Esophagus mucosa (tissue), 1 donor: ENCODE measurements at places on chromosomes 4 and X.

DNA sequence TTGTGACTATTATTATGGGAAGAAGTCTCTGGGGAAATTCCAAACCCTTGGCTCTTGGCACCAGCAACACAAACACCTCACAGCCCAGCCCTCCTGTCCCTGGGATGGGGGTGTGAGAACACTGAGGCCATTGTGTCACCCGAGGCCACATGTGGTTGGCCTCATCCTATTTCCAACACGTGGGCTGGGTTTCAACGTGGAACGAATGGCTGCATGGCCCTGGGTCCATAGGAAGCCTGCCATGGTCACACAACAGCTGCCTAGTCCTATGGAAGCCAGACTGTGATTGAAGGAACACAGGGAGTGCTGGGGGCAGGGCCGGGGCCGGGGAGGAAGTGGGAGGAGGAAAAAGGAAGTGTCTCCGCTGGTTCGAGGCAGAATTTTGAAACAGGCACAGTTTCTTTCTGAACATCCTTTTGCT lies 10.0 kb downstream of the CLCN4 start:
- no peak for ATAC-seq

- peak; percentile 91 for ATAC-seq
Measured at GRCh38 chr4:86957215-86957614, 22.4 kb downstream of the AFF1 start.

DNA sequence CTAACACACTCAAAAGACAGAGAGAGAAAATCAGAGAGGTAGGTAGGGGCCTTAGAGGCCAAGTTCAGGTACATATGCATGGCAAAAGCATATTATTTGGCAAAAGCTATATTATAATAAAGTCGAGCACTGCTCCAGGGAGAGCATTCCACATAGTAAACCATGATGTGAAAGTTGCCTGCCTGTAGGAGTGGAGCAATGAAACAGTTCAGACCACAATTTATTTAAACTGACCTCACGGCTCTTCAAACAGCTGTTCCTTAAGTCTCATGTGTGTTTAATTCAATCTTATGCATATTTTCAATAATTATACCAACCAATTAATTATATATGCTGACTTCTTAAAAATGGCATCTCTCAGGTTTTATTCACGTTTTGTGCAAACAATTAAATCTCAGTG lies 3.3 kb downstream of the RFC1 start:
- no peak for ATAC-seq

DNA sequence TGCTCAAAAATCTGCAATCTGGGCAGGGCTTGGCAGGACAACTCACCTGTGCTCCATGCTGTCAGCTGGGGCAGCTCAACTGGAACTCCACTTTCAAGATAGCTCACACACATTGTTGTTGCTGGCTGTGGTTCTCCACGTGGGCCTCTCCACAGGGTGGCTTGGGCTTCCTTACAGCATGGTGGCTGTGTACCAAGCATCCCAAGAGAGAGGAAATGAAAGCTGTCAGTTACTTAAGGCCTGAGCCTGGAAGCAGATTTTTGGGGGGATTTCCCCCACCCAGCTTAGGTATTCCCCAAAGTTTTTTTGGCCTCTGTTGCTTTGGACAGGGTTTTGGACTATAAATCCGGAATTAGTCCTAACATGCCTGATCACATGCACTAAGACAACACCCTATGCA lies 81.0 kb downstream of the BCOR start:
- no peak for ATAC-seq

DNA sequence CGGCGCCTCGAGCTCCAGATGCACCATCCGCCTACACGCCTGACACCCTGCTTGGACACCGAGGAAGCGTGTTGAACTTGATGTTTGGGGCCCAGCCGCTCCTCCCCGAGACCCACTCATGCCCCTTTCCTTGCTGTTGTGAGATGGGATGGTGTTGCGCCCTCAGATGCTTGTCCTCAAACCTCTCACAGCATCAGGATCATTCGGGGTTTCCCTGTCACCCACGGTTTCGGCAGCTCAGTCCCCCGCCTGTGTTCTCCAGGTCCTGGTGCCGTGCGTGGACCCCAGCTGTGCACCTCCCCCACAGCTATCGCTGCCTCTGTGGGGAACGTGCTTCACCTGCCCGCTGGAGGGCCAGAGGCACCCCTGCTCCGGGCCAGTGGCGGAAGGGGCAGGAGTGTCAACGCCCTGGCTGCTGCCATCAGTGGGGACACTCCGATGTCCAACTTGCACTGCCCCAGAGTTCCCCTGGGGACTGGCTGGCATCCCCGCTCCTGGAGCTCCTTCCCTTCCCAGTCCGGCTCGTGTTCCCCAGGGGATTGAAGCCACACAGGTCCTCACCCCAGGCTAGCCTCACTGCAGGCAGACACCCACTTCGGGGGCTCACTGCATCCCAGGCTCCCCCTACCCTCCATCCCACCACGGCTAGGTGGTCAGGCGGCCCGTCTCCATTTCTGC lies 82.3 kb upstream of the ADRA2C start:
- ATAC-seq, result no peak

DNA sequence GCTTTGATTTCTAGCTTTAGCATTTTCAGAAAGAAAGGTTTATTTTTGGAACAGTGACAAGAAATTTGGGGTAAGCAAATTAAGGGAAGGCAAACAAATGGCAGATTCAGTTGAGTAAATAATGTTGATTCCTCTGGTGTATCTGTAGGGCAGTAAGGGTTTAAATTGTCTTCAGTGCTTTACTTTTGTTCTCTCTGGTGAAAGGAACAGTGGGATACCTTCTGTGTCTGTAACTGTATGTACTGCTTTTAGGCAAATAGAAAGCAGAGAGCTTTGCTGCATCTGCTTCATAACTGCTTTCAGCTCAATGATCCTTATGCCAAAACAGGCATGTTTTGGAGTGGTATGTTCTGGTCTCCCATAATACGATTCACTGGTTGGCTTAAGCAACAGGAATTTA lies 932.1 kb upstream of the SLIT2 start:
- no peak for ATAC-seq

DNA sequence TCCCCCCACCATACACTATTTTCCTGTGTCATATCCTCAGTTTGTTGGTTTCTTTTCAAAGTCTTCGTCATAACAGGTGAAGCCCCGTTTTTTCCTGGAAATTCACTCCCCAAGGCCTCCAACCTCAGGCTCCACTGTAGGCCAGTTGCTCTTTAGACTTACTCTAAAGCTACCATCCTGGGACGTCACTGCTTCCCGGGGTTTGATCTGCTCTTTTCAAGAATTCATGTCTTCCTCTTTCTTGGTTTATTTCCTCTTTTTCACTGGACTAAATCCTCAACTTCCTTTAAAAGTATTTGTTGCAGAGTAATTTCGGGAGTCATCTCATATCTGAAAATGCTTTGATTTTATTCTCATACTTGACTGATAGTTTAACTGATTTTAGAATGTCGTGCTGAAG lies 6.5 kb upstream of the SERTM2 start:
- ATAC-seq, result no peak

DNA sequence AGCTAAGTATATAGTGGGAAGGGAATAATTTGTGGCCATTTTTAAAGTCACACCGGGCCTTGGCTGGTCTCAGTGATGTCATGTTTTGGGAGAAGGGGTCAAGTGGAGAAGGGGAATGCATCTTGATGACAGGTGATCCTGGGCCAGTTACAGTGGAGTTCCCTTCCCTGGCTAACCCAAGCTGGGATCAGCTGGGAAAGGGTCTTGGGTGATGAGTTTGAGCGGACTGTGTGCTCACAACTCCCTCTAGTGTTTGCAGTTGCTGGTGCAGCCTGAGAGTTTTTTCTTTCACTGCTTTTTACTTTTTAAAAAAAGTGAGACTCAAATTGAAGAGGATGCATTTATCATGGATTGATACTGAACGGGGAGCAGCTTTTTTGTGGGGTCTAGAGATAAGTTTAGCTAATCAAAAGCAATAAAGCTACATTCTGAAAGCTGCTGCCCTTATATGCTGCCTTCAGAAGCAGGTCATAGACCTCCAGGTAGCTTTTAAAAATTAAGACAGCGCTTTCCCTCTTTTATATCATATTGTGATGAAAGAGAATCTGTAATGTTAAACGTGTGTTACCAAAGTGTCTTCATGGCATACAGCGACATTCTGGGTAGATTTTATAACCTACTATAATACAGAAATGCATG lies 164.7 kb downstream of the DCLK2 start:
- ATAC-seq, result no peak

- no peak for ATAC-seq
Measured at GRCh38 chr4:86741846-86742245, 107.3 kb downstream of the SLC10A6 start.

- no peak for ATAC-seq
Measured at GRCh38 chr4:92262371-92262770, 41.4 kb upstream of the GRID2 start.

- no peak for ATAC-seq
Measured at GRCh38 chr4:43782391-43782790, 666.2 kb downstream of the KCTD8 start.

DNA sequence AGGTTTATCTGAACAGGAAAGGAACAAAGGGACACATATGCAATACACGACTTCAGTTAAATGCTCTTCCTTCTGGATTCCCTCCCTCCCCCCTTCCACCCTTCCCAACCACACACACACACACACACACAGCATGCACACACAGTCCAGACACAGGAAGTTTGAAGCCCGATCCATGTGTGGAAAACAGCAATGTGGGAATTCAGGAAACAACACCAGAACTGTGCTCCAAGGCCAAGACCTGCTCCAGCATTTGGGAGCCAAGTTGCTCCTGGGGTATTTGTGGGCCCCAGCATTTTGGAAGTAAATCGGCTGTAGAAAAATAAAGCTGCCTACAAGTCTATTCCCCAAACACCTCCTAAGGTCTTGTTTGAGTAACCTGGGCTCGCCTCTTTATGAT lies 5.6 kb upstream of the AMOT start:
- no peak for ATAC-seq

DNA sequence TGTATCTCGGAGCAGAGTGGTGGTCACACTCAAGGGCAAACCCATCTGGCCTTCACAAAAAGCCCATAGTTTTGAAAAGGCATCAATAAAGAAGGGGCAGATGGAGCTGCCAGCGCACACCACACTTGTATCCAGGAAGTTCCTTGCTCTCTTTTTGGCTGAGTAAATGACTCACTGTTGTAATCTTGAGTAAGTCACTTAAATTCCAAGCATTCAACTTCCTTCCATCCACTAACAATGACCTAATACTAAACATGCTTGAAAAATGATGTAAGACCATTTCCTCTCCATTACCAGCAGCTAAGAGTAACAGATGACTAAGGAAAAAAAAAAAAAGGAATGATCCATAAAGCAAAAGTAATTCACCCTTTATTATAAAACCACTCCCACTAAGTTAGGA lies 32.4 kb upstream of the MYOZ2 start:
- peak; percentile 95 for ATAC-seq

DNA sequence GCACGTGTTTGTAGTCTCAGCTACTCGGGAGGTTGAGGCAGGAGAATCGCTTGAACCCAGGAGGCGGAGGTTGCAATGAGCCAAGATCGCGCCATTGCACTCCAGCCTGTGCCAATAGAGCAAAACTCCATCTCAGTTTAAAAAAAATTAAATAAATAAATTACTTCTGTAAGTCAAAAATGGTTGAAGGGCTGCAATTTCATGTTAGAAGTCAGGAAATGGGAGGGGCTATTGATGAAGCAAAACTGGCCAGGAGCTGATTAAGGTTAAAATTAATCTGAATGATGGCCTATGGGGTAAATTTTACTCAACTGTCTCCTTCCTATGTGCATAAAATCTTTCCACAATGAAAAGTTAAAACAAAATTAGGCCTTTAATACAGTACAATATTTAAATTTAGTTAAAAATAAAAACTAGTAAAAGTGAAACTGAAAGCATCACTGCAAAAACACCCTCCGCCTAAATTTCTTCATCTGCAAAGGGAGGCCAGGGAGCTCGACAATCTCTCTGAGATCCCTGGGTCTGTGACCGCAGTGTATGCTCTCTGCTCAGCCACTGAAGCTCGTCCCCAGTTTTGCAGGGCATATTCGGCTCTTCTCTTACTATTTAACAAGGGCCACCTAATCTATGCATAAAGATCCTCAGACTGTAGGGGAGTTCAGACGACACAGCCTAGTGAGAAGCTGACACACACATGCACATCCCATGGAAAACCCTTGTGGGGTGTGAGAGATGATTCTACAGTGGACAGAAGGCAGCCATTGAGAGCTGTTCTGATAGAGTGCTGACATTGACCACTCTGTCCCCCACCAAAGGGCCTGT lies 57.2 kb downstream of the IRF2 start:
- peak; percentile 9 for ATAC-seq

DNA sequence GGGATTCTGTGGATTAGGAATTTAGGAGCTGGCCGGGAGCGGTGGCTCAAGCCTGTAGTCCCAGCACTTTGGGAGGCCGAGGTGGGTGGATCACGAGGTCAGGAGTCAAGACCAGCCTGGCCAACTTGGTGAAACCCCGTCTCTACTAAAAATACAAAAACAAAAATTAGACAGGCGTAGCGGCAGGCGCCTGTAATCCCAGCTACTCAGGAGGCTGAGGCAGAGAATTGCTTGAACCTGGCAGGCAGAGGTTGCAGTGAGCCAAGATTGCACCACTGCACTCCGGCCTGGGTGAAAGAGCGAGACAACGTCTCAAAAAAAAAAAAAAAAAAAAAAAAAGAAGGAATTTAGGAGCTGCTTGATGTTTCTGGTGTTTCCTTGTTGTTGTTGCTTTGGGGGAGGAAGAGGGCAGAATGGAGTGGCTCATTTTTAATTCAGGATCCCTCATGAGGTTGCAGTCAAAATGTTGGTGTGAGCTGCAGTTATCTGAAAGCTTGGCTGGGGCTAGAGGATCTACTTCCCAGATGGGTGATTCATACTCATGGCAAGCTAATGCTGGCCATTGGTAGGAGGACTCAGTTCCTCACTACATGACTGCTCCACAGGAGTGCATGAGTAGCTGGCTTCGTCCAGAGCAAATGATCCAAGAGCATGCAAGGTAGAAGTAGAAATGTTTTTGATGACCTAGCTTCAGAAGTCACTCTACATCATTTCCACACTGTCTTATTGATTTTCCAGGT lies 26.5 kb upstream of the JADE1 start:
- peak; percentile 36 for ATAC-seq

DNA sequence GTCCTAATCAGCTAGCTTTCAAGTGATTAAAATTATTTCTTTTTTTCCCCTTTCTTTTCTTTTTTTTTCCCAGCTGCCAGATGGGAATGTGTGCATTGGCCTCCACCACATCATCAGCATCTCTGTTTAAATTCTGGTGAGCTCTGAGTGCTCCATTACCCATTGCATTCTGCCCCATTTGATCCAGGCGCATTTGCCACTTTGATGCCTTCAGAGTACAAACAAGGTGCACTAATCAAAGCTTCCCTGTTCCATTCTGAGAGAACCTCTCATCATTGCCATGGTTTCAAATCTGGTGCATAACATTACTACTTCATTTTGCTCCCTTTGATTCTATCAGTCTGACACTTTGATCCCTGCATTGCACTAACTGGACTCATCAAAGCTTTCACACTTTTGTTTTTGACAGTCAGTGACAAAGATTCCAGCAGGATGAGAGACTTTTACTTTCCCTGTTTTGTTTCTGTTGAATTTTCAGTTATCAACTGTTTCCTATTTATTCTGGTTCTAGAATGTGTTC lies 238.8 kb upstream of the PCDH10 start:
- no peak for ATAC-seq

- no peak for ATAC-seq
Measured at GRCh38 chr4:163194593-163194992, 27.9 kb upstream of the NAF1 start.

GRCh38 chr4:121278811-121279368 lies 101.9 kb downstream of the QRFPR start:
- no peak for ATAC-seq

- ATAC-seq, result no peak
Measured at GRCh38 chr4:70816894-70817293, 22.8 kb downstream of the GRSF1 start.
